ENCODE measurements at places on chromosomes 13 and 19.

- no peak for DNase-seq
Measured at GRCh38 chr13:41942462-41943094, 18.3 kb downstream of the VWA8 start.

GRCh38 chr13:97127842-97128241 lies 94.3 kb upstream of the MBNL2 start:
- DNase-seq, result no peak

- DNase-seq, result no peak
Measured at GRCh38 chr13:24625870-24626849, 54.0 kb upstream of the ATP12A start.

- peak; percentile 67 for DNase-seq
Measured at GRCh38 chr19:19900729-19901444, at the start of gene ZNF93. TSS of gene ZNF93 (plus strand) at chr19:19900946. CDS start at chr19:19901089, 143 bp downstream.

DNA sequence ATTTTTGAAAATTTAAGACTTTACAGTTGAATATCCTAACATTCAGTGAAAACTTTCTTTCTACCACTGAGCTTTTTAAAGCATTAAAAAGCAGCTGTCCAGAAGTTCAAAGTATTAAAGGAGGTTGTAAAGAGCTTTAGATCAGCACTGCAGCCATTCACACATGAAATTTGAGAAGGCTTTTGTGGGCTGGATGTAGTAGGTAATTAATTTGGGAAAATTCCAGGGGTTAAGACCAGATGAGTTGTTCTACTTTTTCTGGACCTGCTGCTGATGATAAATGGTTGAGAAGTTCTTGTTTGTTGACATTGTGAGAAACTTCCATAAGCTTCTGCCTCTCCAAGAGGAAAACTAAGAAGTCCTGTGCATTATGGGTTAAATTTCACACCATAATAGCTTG lies 1779.6 kb upstream of the PRR20A start:
- no peak for DNase-seq

DNA sequence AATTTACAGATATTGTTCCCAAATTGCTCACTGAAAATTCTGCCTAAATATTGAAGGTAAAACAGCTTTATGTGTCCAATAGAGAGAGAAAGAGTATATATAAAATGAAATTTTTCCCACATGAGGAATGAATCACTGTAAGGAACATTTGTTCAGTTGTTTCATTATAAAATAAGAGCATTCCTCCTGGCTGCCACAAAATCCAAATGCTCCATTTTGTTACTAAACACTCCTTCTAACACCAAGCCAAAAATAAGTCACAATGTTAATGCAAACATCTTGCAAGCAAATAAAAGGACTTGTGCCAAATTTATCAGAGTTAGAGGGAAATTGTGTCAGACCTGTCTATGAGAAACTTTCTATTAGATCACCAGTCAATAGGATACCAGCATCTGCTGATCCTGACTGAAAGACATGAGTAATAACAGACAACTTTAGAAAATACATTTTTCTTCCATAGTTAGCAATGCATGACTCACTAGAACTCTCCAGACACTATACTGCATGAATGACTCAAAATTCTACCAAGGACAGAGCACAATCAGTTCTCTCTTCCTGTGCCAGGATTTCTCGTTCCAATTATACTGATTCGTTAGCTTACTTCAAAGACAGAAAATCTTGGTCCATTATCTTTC lies 83.5 kb upstream of the FNDC3A start:
- DNase-seq, result no peak

DNA sequence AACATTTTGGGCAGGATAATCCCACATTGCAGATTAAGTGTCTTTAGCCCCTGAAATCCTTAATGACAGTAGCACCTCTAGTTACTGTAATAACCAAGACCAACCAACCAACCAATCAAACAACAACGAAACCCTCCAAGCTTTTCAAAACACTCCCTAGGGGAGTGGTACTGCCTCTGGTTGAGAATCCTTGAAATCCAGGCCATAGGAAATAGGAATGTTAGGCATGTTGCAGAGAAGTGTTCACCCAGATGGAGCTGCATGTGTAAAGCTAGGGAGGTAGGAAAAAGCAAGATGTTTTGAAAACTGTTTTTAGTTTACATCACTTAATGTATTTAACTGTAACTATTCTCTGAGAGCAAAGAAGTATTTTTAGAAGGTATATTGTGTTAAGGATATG lies 4.5 kb downstream of the LACC1 start:
- DNase-seq, result no peak

GRCh38 chr13:97278435-97279411 lies 56.6 kb downstream of the MBNL2 start:
- no peak for DNase-seq

DNA sequence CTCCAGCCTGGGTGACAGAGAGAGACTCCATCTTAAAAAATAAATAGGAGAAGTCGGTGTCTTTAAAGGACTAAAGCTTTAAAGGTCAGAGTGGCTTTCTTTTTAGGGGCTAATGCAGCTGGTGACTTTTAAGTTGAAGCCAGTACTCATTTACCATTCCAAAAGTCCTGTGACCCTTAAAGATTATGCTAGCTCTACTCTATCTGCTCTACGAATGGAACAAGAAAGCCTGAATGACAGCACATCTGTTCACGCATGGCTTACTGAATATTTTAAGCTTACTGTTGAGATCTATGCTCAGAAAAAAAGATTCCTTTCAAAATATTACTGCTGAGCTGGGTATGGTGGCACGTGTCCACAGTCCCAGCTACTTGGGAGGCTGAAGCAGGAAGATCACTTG lies 16.4 kb downstream of the TDRD12 start:
- DNase-seq, result no peak

- no peak for DNase-seq
Measured at GRCh38 chr13:80988391-80989151, 647.6 kb upstream of the SPRY2 start.

- no peak for DNase-seq
Measured at GRCh38 chr13:52809310-52809769, 39.1 kb downstream of the PCDH8 start.

- no peak for DNase-seq
Measured at GRCh38 chr19:13095393-13095784, 7.3 kb downstream of the LYL1 start.

GRCh38 chr19:55444646-55445045 lies 1.5 kb upstream of the SHISA7 start:
- DNase-seq, result no peak

DNA sequence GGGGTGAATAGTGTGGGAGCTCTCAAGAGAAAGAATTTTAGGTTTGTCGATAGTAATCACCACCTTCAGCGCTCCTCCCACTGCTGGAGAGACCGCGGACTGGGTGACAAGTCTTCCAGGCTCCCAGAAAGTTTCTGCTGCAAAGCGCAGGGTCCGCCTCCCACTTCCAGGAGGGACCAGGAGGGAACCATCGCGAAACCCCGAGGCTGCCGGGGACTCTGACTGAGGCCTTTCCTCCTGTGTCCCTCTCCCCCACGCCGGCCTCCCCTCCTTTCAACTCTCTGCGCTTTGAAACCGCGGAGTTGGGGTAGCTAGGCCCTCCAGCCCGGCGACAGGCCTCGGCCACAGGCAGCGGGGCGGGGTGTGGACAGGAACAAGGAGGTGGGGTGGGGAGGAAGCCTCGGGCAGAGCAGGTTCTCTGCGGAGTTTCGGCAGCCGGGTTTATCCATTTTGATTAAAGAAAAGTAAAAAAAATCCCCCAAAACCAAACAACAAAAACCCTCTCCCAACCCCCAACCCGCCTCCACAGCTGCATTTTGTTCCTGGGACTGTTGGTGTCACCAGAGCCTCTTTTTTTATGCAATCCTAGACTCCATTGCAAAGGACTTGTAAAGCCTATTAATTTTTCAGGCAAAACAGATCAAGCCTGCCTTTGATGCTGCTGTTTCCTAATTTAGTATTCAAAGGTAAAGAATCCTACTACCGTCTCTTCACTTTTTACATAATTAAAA lies 157.2 kb downstream of the TM9SF2 start:
- peak; percentile 40 for DNase-seq

DNA sequence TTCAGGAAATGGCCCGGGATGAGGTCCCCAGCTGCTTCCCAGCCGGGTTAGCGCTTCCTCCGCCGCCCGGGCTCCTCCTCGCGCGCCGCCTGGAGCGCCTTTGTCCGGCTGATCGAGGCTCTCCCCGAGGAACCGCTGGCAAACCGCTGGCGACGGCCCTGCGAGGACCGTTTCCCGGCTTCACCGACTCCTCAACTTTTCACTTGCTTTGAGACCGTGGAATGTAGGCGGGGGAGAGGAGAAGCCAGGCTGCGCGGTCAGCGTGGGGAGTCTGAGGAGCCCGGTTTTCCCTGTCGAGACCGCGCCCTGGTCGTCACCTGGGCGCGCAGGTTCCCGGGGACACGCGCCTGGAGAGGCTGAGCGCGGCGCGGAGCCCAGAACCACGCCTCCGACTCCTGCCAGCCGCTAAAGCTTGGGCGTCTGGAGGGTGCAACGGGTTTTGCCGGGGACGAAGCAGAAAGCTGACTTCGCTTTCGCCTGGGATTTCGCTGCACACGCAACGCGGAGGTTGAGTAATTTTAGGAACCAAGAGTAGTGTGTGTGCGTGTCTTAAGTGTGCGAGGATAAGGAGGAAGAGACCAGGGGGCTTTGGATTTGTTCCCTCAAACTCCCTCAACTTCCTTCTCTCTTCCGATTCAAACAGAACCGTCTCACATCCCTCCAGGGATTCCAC lies 7.3 kb upstream of the DGKH start:
- peak; percentile 12 for DNase-seq

GRCh38 chr19:16303755-16304154 lies 20.9 kb upstream of the KLF2 start:
- DNase-seq, result no peak

GRCh38 chr19:31963746-31964145 lies 381.7 kb upstream of the ZNF507 start:
- no peak for DNase-seq

GRCh38 chr19:34350161-34350561 lies 14.8 kb upstream of the GPI start:
- DNase-seq, result peak; percentile 42

DNA sequence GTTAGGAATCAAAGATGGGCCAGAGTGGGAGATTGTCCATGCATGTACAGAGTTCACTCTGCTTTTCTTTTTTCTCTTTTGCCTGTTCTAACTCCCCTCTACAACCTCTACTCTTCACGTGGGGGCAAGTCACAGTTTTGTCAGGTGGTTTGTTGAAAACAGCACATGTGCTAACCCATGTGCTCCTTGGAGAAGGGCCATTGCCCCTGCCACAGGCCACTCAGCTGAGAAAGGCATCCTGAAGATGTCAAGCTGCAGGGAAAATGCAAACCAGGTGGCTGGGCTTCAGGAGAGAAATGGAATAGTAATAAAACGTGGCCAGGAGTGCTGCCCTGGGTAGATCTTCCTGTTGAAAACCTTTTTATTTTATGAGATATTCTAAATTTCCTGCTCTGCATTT lies 35.3 kb upstream of the SLC10A2 start:
- no peak for DNase-seq

- DNase-seq, result no peak
Measured at GRCh38 chr13:112454648-112455334, 78.6 kb downstream of the SPACA7 start.

GRCh38 chr19:48511321-48511731 lies 309 bp downstream of the LMTK3 start:
- no peak for DNase-seq

- DNase-seq, result no peak
Measured at GRCh38 chr13:110498765-110499164, 62.8 kb downstream of the RAB20 start.

DNA sequence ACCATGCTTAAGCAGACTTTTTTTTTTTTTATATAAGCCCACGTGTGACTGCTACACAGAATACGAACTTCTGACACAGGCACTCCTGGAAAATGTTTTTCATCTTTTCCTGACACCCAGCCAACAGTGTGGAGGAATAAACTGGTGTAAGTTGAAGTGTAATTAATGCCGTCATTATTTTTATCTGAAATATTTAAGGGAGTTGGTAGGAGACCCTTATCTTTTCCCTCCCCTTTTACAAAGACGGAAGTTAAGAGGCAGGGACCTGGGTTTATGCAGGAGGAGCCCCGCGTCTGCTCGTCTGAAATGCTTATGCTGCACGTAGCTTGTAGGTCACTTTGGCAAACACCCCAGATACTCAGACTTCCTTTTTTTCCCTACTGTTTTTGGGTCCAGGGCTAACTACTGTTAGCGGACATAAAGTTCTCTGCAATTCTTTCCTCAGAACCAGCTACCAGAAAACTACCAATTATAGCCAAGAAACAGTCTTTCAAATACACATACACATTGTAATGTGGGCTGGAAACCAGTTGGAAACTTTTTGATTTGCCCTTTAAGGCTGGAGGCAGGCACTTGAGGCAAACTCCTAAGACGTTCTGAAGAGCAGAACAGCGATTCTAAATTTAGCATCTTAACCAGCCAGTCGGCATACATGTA lies 50.8 kb downstream of the EFNB2 start:
- DNase-seq, result no peak

DNA sequence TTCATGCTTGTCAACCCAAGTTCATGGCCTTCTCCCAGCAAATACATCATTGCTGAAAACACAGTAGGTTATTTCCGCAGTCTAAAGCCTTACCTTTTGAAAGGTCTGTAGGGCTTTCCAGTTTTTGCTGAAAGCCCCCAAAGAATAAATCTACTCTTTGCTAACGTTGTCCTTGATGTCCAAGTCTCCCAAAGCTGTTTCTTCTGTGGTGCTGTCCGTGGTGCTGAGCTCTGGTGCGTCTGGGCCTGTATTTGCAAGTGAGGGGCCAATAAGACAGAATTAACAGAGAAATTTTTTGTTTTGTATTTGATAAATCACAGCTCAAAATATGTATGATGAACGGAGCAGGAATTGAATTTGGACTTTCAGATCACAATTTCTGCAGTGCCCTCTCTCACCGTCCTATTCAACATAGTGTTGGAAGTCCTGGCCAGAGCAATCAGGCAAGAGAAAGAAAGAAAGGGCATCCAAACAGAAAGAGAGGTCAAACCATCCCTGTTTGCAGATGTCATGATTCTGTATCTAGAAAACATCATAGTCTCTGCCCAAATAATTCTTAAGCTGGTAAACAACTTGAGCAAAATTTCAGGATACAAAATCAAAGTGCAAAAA lies 9.8 kb upstream of the LGALS16 start:
- no peak for DNase-seq

DNA sequence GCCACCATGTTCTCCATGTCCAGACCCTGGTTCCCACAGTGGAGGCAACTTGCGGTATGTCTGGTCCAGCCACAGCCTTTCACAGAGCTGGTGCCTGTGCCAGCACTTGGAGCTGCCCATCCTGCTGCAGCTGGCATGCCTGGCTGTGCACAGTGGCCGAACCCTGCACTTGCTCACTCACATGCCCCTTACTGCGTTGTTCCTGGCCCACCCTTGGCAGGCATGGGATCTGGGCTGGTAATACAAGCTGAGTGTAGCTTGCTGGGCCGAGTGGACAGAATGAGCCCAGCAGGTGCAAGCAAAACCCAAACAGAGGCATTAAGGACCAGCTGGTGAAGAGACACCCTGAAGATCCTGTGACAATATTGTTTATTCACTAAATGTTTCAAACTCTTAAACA lies 583.9 kb upstream of the SLITRK6 start:
- DNase-seq, result no peak
